GM04504 (cell line): ENCODE measurements at places on chromosomes 11 and 22.

DNA sequence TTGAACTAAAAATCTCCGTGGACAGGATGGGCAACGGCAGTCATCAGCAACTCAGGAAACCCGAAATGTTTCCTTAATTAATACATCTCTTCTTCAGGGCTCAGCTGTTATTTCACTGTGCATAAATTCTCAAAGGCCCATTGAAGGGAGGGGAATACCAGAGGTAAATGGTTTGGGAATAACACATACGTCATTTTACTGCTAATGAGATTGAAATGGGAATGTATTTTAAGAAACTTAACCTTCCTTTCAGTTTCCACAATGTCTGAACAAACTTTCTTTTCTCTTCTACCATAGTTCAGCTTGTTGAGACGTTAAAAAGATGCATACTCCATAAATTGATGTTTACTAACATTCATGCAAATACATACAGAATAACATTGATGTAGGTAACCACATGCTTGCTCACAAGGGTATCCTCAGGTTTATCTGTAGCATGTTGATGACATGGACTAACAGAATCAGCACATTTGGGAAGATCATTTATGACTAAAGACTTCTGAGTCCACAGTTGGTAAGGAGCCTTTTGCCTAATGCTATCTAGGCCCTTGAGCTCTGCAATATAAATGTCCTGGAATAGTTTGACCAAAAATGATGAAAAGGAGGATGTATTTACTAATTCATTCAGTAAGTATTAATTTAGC, 7.7 kb upstream of the PRRG4 start:
- no peak for DNase-seq

GRCh38 chr11:16831316-16832192, 93.1 kb downstream of the C11orf58 start:
- no peak for DNase-seq

DNA sequence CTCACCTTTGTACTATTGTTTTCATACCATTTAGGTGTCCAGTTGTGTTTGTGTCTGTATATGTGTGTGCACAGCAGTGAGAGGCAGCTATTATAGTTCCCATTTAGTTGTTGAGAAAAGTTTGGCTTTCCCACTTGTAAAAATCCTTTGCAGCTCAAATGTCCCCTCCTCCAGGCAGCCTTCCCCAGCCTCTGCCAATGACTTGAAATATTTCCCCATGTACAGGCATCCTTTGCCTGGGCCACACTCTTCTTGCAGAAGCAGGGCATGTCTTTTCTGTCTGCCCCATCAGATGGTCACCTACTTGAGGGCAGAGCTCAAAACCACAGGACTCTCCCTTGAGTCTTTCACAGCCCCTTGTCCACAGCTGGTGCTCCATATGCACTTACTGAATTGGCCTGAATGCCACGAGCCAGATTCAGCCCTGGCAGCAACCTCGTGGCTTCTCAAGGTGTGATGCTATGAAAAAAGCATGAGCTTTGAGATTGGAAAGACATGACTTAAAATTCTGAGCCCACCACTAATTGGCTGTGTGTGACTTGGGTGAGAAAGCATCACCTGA, 39.3 kb downstream of the MYEOV start:
- DNase-seq = no peak

DNA sequence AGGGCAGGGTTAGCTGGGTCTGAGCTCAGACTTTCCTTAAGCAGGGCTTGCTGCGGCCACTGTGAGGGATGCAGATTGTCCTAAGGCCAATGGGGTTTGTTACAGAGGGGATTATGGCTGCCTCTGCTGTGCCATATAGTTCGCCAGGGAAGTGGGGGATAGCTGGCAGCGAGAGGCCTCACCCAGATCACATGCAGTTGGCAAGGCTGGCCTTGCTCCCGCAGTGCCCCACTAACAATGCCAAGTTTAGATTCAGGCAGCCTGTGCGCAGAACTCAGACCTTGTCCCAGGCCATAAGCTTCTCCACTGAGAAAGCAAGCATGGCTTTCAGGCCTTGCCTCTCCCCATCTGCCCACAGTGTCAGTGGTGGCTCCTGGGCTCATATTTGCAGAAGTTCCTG, 4.7 kb upstream of the APOL2 start:
- DNase-seq = no peak

DNA sequence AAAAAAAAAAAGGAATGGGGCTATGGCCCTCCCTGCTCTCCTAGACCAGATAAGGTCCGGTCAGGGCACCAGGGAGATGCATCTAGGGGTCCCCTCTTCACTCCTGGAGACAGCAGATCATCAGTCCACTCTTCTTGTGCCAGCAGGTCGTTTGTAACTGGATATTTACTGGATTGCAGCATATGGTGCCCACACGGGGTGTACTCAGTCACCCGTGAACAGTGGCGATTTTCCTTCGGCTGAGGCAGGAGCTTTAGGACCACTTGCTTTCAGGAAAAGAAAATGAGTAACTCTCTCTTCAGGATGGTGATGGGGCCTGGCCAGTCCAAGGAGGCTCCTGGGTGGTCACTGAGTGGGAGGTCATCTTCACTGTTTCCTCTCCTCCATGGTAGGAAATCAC, 38.3 kb upstream of the RAB1B start:
- no peak for DNase-seq

- no peak for DNase-seq
These were observed 7.5 kb upstream of the RAG2 start for GRCh38 chr11:36605221-36606216.

GRCh38 chr22:37337204-37337943, 55.1 kb downstream of the CYTH4 start:
- no peak for DNase-seq

- DNase-seq = no peak
These were observed 96.9 kb downstream of the CNTN5 start for GRCh38 chr11:99117603-99118002.

GRCh38 chr22:19961201-19961580, 19.6 kb upstream of the TXNRD2 start:
- no peak for DNase-seq

- peak; percentile 12 for DNase-seq
These were observed 2.0 kb upstream of the NLRX1 start for GRCh38 chr11:119166368-119167076.

DNA sequence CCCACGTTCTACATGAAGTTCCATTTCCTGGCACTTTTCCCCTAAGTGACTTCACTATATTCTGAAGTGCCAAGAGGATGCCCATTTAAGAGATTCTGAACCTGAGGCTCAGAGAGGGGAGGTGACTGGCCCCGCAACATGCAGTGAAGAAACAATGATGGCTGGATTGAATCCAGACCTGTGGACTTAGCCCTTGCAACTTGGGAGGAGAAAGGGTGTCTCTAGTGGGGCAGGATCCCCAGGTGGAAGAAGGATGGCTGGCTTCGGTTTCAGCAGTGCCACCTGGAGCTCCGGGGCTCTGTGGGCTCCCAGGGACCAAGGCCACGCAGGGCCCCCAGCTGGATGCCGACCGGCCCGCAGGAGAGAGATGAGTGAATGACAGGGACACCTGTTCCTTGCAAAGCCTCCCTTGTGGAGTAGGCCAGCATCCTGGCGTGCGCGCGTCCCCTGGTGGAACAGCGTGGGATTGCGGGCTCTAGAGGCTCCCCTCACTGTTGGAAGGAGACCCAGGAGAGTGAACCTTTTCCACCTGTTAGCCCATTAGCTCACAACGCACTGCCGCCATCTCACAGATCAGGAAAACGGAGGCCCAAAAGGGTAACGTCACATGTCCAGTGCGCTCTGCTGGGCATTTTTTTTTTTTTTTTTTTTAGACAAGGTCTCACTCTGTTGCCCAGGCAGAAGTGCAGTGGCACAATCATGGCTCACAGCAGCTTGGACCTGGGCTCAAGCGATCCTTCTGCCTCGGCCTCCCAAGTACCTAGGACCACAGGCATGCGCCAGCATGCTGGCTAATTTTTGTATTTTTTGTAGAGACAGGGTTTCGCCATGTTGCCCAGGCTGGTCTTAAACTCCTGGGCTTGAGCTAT, 104.7 kb downstream of the KIAA1671 start:
- DNase-seq = peak; percentile 5

GRCh38 chr11:44731685-44732430, 5.1 kb downstream of the TSPAN18 start:
- DNase-seq = no peak

DNA sequence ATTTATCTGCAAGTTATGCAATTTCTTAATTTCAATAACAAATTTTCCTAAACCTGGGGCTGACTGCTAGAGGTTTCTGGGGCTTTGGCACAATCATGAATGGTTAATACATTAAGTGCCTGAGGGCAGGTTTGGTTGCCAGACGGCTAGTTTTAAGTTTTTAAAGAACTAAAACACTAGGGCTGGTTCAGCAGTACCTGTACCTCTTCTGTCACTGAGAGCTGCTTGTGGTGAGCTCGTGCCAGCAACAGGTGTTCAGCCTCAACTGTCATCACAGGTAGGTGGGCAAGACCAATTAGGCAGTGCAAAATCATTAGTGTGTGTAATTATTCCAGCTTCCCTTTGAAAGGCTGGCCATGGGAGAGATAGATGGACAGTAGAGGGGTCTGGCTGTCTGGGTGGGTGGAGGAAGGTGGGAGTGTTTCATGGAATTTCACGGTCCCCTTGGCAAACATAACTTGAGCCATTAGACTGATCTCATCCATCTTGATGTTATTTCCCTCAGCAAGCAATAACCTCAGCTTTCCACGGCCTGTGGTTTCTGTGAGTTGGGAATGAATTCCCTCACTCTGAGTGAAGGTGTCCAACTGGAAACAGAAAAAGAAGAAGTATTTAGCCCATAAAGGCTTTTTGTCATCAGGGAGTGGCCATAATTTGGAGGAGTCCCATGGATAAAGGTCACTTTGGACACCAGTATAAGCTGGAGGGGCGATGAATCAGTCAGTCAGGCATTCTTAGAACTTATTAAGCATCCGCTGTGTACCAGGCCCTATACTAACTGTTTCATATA, 114.8 kb downstream of the SNX19 start:
- DNase-seq = peak; percentile 58

GRCh38 chr11:117618982-117619355, 178.0 kb downstream of the DSCAML1 start:
- no peak for DNase-seq

GRCh38 chr11:69825037-69825834, 6.0 kb upstream of the FGF3 start:
- DNase-seq = no peak

- peak; percentile 86 for DNase-seq
These were observed 149.3 kb downstream of the FBXO7 start for GRCh38 chr22:32623943-32624342.

DNA sequence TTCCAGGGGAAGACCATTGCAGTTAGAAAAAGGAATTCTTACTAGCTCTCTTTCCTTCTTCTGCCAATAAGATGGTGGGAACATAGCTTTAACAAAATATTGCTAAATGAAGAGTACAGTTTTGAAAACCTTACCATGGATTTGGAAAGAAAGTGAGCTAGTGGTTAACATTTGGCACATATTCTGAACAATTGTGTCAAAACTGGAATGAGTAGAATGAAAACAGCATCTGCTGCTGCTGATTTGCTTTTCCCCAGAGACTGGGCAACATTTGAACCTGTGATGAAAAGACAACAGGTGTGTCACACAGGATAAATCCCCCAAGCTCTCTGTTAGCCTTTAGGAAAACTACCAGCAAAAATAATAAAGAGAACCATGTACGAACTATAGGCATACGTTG, 761.4 kb downstream of the KCNA4 start:
- DNase-seq = no peak

GRCh38 chr22:35425971-35426800, 26.2 kb downstream of the MCM5 start:
- no peak for DNase-seq

GRCh38 chr11:92225125-92225567, 528 bp downstream of the FAT3 start:
- DNase-seq = no peak

- no peak for DNase-seq
These were observed 47.0 kb downstream of the CARD18 start for GRCh38 chr11:105092256-105093239.

- no peak for DNase-seq
These were observed 868 bp upstream of the SYCE3 start for GRCh38 chr22:50563413-50564160.

DNA sequence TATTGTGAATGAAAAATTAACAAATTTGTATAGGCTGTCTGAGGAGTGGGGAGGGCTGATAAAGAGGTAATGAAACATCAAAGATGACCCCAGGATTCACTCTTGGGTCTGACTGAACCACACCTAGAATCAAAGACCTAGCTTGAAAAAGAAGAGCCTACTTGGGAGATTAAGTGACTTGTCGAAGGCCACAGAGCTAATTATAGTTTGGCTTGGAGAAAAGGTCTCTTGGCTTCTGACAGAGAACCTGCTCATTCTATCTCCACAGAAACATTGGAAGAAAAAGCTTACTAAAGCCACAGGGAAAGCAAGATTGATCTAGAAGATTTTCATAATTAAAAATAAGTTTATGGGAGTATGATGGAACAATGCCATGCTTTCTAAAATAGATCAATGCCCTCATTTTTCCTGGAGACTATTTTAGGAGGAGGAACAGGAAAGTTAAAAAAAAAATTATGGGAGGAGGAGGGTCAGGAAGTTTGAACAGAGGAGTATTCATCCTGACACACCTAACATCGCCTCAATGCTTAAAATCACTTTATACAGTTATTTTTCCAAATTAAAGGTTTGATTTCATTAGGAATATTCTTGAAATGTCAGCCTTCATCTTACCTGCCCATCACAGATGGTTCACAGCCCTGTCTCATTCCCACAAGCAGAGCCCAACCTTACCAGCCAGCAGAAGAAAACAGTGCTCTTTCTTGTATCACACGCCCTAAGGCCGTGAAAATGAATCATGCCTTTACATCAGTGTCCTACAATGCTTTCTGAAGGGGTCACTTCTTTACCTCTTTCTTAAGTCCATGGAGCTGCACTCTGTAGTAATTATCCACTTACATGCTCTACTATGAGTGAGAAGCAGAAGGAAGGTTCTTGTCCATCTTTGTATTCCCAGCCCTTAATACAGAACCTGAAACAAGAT, 231.1 kb upstream of the MPPED2 start:
- no peak for DNase-seq

- DNase-seq = no peak
These were observed 5.7 kb downstream of the HSD17B12 start for GRCh38 chr11:43686207-43686606.

GRCh38 chr11:12678092-12678491, 3.9 kb downstream of the TEAD1 start:
- no peak for DNase-seq

DNA sequence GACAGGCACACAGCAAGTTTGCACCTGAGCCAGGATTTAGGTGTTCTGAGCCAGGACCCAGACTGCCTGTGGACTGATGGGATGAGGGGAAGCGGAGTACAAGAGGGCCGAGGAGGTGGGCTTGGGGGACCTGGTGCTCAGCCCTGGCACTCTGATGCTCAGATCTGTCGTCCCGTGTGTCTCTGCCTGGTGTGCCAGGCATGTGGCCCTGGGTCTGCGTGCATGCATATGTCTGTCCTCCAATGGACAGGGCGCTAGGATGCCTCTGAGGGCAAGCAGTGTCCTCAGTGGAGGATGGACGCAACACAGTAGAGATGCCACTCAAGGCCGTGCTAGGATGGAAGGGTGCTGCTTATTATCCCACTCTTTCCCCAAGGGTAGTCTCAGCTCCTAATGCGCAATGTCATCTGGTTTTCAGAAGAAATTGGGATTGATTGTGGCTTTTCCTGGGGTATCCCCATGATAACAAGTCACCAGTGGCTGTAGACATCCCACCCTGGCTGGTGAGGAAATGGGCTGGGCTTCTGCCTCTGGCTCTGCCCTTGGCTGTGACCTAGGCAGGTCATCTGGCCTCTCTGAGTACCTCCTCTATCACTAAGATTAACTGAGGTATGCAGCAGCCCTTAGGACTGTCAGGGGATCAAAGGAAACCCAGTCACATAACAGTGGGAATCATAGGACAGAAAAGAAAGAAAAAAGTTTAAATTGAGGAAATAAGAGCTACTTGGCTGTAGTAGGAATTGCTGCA, 35.7 kb upstream of the SUSD2 start:
- DNase-seq = no peak
